ENCODE measurements at places on chromosomes 2 and 18.

DNA sequence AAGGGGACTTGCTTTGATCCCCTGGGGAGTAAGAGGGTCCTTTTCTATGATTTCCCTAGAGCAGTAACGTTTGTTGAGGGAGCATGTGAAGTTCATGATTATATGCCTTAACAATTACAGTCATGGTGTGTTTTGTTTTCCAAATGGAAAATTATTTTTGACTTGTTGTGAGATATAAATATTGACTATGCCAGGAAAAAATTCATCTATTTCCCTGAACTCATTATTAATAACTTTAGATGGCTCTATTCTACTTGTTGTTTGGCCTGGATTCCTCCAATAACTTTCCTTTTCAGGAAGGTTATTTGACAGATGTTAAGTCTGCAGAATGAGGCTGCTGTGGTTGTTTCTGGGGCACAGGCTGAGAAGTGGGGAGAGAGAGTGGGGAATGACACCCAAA lies 72.1 kb upstream of the LMAN1 start:
- DNase-seq = no peak

DNA sequence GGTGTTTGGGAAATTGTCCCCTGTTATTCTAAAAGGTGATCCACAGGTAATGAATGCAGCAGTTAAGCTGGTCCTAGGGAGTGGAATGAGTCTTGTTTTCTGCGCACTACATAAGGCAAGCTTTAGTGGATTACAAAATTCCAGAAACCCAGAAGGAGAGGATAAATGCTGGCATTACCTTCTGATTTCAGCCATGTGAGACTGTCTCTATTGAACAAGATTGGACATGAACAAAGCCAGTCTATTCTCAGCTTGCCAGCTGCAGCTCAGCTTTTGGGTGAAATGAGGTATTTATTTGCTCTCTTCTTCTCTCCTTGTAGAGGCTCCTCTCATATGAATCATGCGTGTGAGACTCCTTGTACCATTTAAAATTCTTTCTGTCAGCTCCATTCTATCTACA lies 944.9 kb downstream of the CNTNAP5 start:
- DNase-seq = no peak

DNA sequence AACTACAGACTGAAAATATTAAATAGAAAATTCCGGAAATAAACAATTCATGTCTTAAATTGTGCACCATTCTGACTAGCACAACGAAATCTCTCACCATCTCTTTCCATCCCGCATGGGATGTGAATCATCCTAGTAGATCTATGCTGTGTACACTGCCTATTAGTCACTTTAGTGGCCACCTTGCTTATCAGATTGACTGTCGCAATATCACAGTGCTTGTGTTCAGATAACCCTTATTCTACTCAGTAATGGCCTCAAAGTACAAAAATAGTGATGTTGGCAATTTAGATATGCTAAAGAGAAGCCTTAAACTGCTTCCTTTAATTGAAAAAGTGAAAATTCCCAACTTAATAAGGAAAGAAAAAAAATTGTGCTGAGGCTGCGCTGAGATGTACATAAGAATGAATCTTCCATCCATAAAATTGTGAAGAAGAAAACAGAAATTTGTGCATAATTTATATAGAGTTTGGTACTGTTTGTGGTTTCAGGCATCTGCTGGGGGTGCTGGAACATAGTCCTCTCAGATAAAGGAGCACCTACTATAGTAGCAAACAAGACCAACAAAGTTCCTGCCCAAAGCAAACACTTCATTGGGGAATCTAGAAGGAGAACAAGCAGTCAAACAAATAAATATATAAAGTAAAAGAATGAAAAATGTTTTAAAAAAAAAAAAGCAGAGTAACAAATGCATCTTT lies 12.0 kb downstream of the PSMD1 start:
- no peak for DNase-seq

GRCh38 chr18:45441110-45441847 lies 174.0 kb upstream of the SLC14A2 start:
- DNase-seq = peak; percentile 15

- peak; percentile 86 for DNase-seq
Measured at GRCh38 chr18:2104620-2105462, 466.5 kb downstream of the METTL4 start.

DNA sequence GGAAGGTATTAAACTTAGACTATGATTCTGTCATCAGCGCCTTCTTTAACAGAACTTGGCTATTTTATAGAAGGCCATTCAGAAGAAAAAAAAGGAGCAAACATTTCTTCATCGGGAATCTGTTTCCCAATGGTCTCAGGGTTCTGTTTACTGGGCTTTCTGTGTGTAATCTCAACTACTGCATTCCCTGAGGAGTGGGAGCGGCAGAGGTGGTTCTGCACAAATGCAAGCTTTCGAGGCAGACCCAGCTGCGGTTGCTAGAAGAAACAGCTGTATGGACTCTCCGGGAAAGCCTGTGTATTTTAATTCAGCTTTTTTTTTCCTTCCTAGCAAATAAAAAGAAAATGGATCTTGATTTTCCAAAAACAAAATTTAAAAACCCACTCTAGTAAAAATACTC lies 250.7 kb downstream of the NAPG start:
- DNase-seq = no peak

- no peak for DNase-seq
Measured at GRCh38 chr2:118616432-118616831, 231.0 kb downstream of the EN1 start.

GRCh38 chr2:203413796-203414195 lies 85.6 kb downstream of the ABI2 start:
- DNase-seq = no peak

DNA sequence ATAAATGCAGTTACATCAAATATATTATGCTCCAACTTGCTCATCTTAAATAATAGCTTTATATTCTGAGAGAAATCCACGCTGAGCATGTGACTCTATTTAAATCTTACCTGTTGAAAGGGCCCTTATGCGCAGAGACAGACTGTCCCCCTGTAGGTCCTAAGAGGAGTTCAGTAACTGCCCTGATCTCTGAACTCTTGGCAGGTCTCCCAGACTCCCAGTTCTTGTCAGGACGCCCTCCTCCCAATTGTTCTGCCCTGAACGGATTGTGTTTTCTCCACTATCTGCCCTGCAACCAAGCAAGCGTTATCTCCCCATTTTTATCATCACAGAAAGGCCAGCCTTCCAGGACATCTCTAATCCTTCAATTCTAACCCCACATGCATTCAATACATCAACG lies 954.6 kb downstream of the TSN start:
- no peak for DNase-seq

DNA sequence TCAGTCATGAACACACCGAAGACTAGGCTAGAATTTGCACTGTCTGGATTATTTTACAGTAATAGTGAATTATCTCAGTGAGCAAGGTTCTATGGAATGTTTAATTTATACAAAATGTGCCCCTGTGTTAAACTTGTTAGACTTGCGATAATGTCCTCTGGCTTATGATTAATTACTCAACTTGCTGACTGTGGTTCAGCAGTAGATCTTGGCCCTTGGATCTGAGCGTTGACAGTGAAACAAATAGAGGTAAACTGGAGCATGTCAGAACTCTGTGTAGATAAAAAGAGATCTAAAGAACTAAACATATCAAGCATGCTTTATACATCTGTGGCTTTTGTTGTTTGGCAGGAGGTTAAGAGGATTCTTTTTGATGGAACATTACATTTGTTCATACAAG lies 407.6 kb downstream of the DSEL start:
- DNase-seq = no peak

Measured in iPS-NIHi11 (cell line).